CD4-positive, alpha-beta memory T cell (primary cell): ENCODE measurements at places on chromosomes 12 and 14. TPM values are rescaled to one million over a fixed set of nuclear protein-coding genes. Genes with fewer than 3 reads are reported as not detected.

GRCh38 chr14:72638021-72638420 is 255.9 kb downstream of the DPF3 start:
- no peak overlapping the region for H3K27ac ChIP-seq
- H3K27me3 ChIP-seq: no peaks in the 10 kb centered on the region
- no peaks in the 10 kb centered on the region for H3K4me1 ChIP-seq
- H3K36me3 ChIP-seq: no peaks in the 10 kb centered on the region

DNA sequence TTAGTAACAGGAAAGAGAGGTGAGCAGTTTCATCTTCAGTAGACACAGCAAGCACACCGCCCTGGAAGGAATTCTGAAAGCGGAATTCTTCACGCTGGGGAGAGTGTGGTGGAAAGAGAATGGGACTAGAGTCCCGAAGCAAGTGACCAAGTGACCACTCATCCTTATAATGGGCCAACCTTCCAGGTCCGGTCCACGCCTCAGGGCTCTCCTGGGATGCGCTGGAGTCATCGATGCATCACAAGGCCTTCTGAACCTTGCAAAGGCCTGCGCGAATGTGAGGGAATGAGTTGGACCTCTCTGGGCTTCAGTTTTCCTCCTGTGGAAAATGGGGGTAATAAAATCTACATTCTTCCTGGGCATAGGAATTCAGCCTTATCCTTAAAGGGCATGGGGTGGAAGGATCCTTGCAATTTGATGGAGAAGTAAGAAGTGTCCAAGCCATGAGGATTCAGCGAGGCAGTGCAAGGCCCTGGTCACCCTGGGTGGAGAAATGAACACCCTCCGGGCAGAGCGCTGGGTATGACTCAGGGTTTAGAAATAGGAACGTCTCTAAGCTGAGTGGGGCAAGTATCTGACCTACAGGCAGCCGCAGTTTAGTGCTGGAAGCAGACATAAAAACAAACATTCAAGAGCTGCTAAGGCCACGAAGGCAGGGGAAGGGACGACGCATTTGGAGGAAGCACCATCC is 97.7 kb downstream of the SETD3 start:
- H3K27ac ChIP-seq: no peak overlapping the region
- peaks cover 7% of the 10 kb centered on the region for H3K4me1 ChIP-seq
- H3K36me3 ChIP-seq: no peaks in the 10 kb centered on the region

SLC5A8 gene
- total RNA-seq: not detected

FOXA1 gene
- total RNA-seq: not detected
